ENCODE measurements at places on chromosomes 3 and 15. TPM values are rescaled to one million over a fixed set of nuclear protein-coding genes. Genes with fewer than 3 reads are reported as not detected.

Gene CFAP92
- 1.2 TPM for total RNA-seq

Gene PRSS50
- 0.13 TPM for total RNA-seq

Gene SGO1
- total RNA-seq = 0.31 TPM

Gene CAPN3
- total RNA-seq = 21.9 TPM

Gene LIPH
- total RNA-seq = 0.27 TPM

Gene FGF12
- 3.2 TPM for total RNA-seq

Gene GOLGA6L4
- 9.4 TPM for total RNA-seq

Gene CYP8B1
- not detected for total RNA-seq

Gene GOLGA8S
- 1.5 TPM for total RNA-seq

Gene TMCO5A
- not detected for total RNA-seq
